ENCODE measurements at places on chromosomes 1 and 21.

- H3K4me3 ChIP-seq: no peak overlapping the region
- no peaks in the 10 kb centered on the region for H3K4me1 ChIP-seq
- H3K27ac ChIP-seq: no peak overlapping the region
- peak; percentile 31 for ATAC-seq
- peaks cover 41% of the 10 kb centered on the region for H3K27me3 ChIP-seq
Observed at GRCh38 chr1:184004935-184005334, 32.6 kb downstream of the COLGALT2 start.

DNA sequence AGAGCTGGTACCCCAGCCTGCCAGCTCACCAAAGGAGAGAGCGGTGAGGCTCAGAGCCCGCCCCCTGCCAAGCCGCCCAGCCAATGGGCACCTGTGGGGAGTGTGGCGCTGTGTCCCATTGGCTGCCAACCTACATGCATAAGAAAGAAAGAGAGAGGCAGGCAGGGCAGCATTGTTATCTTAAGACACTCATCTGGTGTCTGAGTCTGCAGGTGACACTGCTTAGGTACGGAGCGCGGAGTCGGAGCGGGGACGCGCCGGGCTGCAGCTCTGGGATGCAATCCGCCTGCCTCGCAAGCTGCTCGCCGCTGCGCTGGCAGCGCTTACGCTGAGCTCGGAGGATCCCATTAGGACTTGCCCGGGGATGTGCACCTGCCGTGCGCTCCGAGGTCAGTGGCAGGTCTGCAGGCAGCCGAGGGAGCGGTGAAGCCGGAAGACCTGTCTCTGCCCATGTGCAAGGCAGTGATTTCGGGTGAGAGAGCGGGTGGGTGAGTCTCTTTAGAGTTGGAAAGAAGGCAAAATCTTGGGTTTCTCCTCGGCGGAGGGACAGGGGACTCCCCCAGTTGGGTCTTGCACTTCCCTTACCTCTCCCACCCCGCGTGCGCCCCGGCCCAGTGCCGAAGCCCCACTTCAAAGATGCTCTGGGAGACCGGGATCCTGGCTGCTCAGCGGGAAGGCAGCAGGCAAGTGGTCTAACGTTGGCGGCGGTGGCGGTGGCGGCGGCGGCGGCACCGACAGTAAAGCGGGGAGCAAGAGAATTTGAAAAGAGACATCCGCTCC, at the start of gene BRINP2:
Gene BRINP2, plus strand, starts transcription at position 203 of the 780 bp plus-strand sequence. CDS start 58,919 bp downstream, outside the sequence.
- H3K4me3 ChIP-seq: no peak within 1 kb of the TSS
- H3K27ac ChIP-seq: no peak within 1 kb of the TSS
- no peaks in the 10 kb centered on the region for H3K27me3 ChIP-seq
- H3K4me1 ChIP-seq: no peaks in the 10 kb centered on the region

DNA sequence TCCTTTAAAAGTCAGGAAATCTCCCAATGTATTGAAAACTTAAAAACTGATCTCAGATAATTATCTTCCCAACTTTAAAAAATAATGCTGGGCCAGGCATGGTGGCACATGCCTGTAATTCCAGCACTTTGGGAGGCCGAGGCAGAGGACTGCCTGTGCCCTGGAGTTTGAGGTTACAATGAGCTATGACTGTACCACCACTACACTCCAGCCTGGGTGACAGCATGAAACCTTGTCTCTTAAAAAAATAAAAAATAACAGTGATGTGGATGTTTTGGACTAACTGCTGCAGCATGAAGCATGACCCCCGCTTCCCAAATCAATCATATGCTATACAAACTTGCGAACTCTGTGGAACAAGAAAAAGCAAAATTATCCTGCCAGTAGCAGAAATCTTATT, 186.3 kb downstream of the RERE start:
- peak overlapping the region; percentile 30 for H3K27ac ChIP-seq
- no peak overlapping the region for H3K4me3 ChIP-seq
- ATAC-seq: no peak
- peaks cover 4% of the 10 kb centered on the region for H3K36me3 ChIP-seq

DNA sequence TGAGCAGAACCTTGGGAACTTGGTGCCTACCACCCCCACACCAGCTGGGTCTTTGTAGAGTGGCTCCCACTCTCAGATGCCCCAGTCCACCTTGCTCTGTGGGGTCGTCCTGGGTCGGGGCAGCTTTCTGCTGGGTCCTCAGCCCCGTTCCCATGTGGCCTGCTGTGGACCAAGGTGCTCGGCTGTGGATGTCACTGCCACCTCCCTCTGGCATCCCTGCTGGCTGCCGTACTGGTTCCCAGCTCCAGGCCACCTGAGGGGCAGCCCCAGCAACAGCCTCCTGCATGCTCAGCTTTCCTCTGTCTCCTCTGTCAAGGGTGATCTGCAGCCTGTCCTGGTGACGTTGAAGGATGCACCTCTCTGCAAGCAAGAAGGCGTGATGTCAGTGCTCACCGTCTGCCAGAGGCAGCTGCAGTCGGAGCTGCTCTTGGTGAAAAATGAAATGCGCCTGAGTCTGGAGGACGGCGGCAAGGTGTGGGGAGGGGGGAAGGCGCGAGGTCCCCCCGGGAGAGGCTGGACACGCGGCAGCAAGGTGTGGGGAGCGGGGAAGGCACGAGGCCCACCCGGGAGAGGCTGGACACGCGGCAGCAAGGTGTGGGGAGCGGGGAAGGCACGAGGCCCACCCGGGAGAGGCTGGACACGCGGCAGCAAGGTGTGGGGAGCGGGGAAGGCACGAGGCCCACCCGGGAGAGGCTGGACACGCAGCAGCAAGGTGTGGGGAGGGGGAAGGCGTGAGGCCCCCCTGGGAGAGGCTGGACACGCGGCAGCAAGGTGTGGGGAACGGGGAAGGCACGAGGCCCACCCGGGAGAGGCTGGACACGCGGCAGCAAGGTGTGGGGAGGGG, 45.9 kb upstream of the DIP2A start:
- H3K4me1 ChIP-seq: no peaks in the 10 kb centered on the region
- ATAC-seq: no peak
- H3K27me3 ChIP-seq: no peaks in the 10 kb centered on the region
- H3K4me3 ChIP-seq: no peak overlapping the region
- H3K36me3 ChIP-seq: peaks cover 43% of the 10 kb centered on the region

DNA sequence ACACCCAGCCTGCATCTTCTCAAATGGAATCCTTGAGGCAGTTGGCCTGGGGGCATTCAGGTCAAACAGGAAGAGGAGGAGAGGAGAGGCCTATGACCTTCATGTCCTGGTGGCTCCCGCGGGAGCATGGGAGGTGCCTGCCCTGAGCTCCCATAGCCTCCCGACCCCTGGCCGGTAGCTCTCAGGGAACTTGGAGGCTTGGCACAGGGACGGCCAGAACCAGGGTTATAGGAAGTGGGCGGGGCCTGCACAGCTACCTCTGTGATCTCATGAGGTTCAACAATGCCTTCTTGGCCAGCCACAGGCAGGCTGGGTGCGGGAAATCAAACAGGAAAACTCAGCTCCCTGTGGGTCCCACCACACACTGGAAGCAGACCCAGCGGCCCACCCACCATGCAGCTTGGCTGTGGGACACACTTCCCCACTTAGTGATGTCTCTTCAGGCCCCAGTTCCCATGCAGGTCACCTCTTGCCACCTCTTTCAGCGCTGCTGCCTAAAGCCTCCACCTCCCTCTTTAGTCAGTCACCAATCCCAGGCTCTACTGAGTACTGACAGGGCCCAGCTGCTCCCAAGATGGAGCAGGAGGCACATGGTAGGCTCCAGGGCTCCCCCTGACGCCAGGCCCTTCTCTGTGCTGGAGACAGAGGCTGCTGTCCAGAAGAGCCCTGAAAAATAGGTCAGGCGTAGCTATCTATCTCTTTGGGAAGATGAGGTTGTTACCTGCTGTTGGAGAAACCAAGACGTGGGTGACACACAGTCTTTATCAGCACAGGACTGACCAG, at the start of gene SLFNL1:
Gene SLFNL1, minus strand, starts transcription at position 200 of the 783 bp plus-strand sequence. CDS start 1,065 bp downstream, outside the sequence.
- H3K4me3 ChIP-seq: no peak within 1 kb of the TSS
- ATAC-seq: no peak
- no peaks in the 10 kb centered on the region for H3K27me3 ChIP-seq
- H3K36me3 ChIP-seq: peaks cover 42% of the 10 kb centered on the region
- H3K27ac ChIP-seq: peak within 1 kb of the TSS; percentile 6

DNA sequence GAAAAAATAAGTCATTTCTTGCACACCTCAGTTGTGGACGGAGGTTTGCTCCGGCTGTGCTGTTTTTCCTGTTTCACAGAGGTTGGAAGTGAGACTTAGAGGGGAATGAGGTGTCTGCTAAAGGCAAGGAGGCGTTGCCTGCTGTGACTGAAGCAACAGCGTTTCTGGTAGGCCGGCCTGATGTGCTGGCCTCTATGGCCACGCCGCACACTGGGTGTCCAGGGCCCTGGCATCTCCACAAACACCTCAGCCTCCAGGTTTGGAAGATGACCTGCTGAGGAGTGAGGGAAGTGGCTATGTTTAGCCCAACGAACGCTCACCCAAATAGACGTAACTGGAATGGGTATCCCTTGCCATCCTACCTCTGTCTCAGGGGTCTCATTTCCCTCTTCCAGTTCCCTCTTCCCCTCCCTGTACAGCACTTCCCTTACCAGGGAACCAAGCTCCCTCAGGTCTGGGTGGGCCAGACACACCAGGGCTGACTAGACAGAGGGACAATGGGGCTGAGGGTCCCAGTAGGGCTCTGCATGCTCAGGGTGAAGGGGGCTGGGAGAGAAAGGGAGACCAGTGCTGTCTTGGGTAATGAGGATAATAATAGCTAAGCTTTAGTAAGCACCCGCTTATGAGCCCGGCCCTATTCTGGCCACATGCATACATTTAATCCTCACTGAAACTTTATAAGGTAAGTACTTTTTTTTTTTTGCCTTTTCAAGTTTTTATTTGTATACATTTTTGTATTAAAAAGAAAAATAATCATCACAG, 11.9 kb downstream of the CACNA1S start:
- H3K36me3 ChIP-seq: no peaks in the 10 kb centered on the region
- no peaks in the 10 kb centered on the region for H3K4me1 ChIP-seq
- no peak overlapping the region for H3K27ac ChIP-seq

DNA sequence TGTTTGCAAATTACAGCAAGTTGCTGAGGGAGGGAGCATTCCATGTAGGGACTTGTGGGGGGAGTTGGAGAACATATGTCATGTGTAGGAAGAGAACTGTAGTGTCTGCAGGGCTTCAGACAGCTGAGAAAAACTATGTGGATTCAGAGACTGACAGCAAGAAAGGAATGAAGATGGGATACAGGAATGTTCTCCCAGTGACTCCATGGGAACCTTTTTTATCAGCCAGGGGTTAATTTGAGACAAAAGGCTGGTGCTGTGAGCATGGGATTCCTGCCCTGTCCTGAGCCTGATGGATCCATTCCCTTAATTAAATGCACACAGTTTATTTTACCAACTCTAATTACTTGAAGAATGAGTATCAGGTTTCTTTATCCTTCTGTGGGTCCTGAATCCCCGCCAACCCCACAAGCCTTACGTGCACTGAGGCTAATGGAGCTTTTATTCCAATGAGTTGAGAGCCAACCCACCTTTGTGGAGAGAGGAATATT, 26.5 kb upstream of the PLXNA2 start:
- H3K27ac ChIP-seq: no peak overlapping the region
- H3K4me1 ChIP-seq: no peaks in the 10 kb centered on the region
- H3K4me3 ChIP-seq: no peak overlapping the region
- no peaks in the 10 kb centered on the region for H3K36me3 ChIP-seq

- H3K4me3 ChIP-seq: peak overlapping the region; percentile 98
- H3K27me3 ChIP-seq: no peaks in the 10 kb centered on the region
- H3K36me3 ChIP-seq: peaks cover 66% of the 10 kb centered on the region
- H3K27ac ChIP-seq: peak overlapping the region; percentile 63
- ATAC-seq: no peak
- H3K4me1 ChIP-seq: peaks cover 88% of the 10 kb centered on the region
Observed at GRCh38 chr1:226732856-226733291, 6.2 kb downstream of the ITPKB start.

DNA sequence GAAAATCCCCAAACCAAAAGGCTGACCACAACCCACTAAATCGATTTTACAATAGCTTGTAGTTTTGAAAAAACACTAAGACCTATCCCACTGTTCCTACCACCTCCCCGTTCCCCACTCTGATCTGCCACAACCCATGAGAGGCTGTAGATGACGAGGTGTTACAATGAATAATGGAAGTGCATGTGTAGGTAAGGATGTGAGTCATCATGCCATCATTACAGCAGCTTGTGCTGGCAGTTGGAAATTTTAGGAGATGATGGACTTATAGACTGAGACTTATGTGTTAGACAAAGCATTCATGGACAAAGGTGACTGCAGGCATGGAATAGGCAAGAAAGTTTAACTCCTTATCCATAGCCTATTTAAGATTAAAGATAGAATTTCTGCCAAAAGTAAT, 184.7 kb upstream of the CACYBP start:
- H3K36me3 ChIP-seq: peaks cover 49% of the 10 kb centered on the region
- H3K27me3 ChIP-seq: no peaks in the 10 kb centered on the region
- H3K27ac ChIP-seq: peak overlapping the region; percentile 43
- H3K4me1 ChIP-seq: peaks cover 49% of the 10 kb centered on the region
- no peak overlapping the region for H3K4me3 ChIP-seq
- peak; percentile 47 for ATAC-seq

DNA sequence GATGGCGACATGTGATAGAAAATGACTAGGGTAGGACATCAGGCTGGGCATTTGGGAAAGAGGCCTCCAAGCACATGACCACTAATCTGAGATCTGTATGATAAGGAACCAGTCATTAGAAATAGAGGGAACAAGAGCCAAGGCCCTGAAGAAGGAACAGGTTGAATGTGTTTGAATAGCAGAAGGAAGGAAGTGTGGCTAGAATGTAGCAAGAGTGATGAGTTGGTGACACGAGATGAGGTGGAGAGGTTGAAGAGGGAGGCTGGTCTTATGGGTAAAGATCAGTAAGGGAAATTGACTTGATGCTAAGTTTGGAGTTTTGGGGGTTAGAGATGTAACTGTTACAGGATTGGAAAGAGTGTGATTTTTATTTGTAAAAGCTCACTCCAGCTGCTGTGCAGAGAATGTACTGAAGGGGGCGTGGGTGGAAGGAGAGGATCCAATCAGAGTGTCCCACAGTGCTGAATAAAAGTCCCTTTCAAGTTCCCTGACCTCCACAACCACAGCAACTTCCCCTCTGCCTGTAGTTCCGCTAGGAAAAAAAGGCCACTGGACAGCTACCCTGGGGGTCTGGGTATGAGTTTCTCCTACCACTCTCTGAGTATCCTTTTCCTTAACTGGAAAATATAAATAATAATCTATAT, 295.0 kb downstream of the OMA1 start:
- peaks cover 5% of the 10 kb centered on the region for H3K36me3 ChIP-seq
- peaks cover 40% of the 10 kb centered on the region for H3K27me3 ChIP-seq
- H3K4me3 ChIP-seq: no peak overlapping the region
- peaks cover 10% of the 10 kb centered on the region for H3K4me1 ChIP-seq

DNA sequence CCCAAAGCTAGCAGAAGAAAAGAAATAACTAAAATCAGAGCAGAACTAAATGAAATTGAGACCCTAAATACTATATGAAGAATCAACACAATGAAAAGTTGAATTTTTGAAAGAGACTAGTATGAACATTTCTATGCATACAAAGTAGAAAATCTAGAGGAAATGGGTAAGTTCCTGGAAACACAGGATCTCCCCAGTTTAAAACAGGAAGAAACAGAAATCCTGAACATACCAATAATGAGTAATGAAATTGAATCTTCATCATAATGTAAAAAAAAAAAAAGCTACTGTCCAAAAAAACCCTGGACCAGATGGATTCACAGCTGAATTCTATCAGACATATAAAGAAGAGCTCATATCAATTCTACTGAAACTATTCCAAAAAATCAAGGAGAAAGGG, 233.5 kb downstream of the PLPP3 start:
- peaks cover 5% of the 10 kb centered on the region for H3K36me3 ChIP-seq
- H3K4me1 ChIP-seq: no peaks in the 10 kb centered on the region
- H3K4me3 ChIP-seq: no peak overlapping the region
- H3K27me3 ChIP-seq: peaks cover 6% of the 10 kb centered on the region

Data from stimulated activated memory B cell treated with anti-CD40 and anti-IgM and Interleukin-4, amounts not matched to agents 10 μg/mL and 1 μg/mL and 100 μg/mL, for 72 hours (primary cell).